ENCODE measurements at places on chromosomes 3 and 15. TPM values are rescaled to one million over a fixed set of nuclear protein-coding genes. Genes with fewer than 3 reads are reported as not detected.

DNA sequence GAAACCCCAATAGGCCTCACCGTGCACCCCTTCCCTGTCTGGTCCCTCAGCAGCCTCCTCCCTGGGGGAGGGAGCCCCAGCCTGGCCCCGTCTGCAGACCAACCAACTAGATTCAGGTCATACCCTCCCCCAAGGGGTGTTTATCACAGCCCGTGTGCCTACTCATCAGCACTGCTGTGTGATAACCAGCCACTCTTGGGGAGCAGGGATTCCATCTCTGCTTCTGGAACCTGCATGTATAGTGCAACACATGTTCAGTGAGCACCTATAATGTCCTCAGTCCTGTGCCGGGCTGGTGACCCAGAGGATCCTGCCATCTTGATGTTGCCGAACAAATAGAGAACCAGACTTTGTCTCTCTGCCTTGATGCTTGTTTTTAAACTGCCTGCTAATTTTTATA is 6.6 kb upstream of the SLCO2A1 start:
- no peak for DNase-seq

Gene CTXN2
- total RNA-seq, result not detected

DNA sequence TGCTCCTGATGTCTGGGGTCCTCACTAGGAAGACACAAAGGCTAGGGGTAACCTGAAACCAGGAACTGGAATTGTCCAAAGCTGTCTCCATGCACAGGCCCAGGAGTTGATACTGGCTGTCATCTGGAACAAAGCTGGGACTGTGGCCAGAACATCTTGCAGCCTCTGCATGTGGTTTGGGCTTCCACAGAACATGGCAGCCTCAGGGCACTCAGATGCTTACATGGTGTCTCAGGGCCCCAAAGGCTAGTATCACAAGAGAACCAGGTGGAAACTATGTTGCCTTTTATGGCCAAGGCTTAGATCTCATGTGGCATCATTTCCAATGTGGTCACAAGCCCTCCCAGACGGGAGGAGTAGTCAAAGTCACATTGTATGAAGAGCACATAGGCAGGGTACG is 335.2 kb upstream of the TRIM42 start:
- DNase-seq, result no peak

DNA sequence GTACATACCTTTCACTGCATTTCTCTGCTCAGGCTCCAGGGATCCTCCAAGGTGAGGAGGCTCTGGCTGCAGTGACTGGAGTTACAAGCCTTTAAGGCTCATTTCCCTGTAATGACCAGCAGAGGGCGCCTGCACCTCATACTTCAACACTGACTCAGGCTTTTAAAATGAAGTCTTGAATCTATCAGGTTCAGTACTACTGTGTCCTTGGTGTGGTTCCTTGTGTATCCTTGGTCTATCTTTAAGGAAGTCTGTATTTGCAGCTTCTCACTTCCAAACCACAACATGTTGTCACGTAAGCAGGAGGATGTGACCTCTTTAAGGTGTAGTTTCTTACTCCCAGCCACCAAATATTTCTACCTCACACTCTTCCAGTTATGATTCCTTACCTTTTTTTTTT is 122.5 kb upstream of the ZBED2 start:
- DNase-seq, result peak; percentile 74

DNA sequence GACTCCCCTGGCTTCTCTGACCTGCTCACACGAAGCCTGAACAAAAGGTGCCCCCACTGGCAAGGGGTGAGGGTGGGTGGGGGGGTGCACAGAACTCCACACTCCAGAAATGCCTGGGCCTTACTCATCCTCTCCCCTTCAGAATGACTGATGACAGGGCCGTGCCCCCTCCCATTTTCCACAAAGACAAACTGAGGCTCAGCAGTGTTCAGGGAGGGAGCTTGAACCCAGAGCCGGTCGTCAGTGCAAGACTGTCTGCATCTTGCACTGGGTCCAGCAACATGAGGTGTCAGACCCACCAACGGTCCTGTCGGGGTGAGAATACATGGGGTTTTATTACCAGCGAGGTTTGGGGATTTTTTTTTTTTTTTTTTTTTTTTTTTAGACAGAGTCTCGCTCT is 15.3 kb downstream of the IGDCC3 start:
- no peak for DNase-seq

DNA sequence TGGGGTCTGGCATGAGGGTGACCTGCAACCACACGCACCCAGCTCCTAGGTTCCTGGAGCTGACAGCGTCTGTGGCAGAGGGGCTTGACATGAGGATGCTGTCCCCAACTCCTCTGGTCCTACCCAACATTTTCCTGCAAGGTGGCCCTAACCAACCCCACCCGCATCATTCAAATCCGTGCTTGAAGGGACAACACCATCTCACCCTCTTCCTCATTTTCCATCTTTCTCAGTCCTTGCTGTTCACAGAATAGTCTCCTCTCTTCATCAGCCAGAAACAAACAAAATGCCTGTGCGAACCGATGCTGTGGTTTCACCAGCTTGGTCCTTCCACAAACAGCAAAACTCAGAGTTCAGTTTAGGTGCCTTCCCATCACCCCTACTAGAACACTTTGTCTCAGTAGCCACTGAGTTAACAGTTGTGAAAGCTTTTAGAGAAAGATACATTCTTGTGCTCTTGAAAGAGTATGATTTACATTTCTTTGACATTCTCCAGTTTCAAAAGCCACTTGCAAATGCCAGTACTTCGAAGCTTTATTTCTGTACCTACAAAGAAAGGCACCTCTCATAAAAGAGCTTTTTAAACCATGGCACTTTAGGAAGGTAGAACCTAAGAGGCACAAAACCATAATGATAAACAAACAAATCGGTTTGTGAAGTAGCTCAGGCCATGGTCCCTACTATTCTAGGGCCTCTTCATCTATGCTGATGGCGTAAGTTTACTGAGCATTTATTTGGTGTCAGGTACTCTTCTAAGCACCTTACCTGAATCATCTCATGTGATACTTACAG is 360.1 kb downstream of the SHQ1 start:
- no peak for DNase-seq

Gene NRROS
- 8.4 TPM for total RNA-seq

- DNase-seq, result no peak
Measured at GRCh38 chr15:81869161-81869954, 176.5 kb downstream of the MEX3B start.

- DNase-seq, result no peak
Measured at GRCh38 chr3:194357681-194358080, 6.6 kb upstream of the CPN2 start.

DNA sequence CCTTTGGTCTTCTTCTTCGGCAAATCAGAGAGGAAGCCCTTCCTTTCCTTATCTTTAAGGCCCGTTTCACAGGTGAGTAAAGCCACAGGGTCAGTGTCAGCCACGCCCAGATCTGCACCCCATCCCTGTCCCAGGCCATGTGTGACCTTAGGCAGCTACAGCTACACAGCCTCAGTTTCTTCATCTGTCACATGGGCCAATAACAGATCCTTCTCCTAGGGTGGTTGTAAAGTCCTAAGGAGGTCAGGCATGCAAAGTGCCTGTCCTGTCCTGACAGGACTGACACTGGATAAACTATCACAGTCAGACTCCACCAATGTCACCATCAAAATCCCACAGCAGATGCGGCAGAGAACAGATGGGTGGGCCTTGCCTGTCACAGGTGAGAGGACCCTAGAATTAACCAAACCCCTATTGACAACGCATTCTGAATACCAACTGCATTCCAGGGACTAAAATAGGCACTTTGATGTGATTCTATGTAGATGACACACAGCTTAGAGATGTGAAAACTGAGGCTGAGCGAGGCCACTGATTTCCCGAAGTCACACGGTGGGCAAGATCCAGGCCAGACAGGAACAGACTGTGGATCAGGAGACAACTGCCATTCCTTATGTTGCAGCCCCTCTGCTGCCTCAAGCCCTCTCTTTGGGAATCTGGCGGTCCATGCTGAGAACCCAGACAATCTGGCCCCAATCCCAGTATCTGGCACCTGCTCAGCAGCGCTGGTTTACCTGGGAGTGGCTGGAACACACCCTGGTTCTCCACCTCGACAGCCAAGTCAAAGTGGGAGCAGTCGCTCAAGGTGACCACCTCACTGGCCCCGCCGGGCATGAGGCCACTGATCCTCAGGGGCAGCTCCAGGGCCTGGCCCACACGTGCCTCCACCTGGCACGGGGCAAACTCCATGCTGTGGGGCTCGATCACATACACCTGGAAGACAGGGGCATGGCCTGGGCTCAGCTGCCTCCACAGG is 48.7 kb downstream of the NUP210 start:
- no peak for DNase-seq

Gene FOXB1
- total RNA-seq, result 0.14 TPM

GRCh38 chr3:76551739-76552138 is 488.2 kb upstream of the ROBO2 start:
- DNase-seq, result no peak

DNA sequence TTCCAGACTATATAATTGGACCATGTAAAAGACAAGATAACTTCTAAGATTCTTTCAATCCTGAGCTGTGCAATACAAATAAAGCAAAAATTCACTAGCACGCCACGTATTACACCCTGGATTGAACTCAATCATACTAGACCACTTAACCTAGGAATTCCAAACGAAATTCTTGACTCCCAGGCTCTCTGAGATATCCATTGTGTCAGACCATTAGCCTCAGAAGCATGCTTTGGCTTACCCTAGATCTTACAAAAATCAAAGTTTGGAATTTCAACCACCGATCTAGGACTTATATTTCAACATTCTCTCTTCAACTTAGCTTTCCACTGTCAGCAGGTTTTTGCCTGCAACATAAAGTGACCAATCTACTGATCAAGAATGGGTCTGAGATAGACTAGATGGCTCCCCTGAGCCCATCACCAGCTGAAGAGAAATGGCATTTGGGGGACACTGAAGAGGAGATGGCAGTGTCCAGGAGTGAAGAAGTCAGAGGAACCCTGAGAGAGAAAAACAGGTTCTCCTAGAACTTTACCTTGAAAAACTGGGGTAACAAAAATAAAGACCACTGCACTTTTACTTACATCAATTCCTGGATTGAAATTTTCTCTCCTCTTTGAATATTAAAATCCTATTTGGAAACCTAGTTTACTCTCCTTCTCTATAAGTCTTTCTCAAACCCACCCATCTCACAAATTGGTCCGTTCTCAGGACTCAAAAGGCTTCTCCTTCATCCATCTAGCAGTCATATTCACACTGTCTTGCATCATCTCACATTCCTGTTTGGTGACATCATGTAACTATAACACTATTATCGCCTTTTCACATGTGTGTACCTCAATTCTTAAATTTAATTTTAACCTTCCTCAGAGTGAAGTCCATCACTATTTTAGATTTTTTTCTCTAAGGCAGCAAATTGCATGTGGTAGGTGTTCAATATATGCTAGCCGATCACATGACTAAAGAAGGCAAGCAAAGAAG is 18.5 kb downstream of the CPNE4 start:
- DNase-seq, result no peak

- no peak for DNase-seq
Measured at GRCh38 chr15:77851691-77852090, 219.0 kb upstream of the LINGO1 start.

GRCh38 chr3:5136919-5137429 is 14.9 kb downstream of the ARL8B start:
- no peak for DNase-seq

Gene MST1R
- total RNA-seq, result 0.55 TPM

Gene TAMM41
- 22.0 TPM for total RNA-seq

DNA sequence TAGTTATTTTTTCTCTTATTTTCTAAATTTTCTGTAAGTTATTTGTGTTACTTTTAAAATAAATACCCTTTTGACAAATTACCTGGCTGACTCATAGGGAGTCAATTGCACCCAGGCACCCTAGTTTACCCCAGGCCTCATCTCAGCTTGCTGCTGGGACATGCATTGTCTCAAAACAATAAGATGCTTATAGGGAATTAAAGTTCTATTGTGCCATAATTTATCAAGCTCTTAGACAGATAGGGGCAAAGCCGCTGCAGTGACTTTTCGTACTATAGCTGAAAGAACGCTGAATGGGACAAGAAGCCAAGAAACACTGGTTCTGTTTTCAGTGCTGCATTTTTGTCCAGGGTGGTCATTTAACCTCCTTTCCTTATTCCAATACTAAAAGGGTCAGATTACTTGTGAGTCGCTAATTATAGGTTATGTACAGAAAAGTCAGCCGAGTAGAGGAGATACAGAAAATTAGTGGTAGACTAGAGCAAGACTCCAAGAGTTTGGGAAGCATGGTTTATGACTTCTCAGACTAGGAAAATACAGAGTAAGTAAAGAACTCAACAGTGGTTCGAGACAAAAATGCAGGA is 50.3 kb downstream of the EXD1 start:
- no peak for DNase-seq

Gene TGM5
- not detected for total RNA-seq

Gene HTR3E
- not detected for total RNA-seq

DNA sequence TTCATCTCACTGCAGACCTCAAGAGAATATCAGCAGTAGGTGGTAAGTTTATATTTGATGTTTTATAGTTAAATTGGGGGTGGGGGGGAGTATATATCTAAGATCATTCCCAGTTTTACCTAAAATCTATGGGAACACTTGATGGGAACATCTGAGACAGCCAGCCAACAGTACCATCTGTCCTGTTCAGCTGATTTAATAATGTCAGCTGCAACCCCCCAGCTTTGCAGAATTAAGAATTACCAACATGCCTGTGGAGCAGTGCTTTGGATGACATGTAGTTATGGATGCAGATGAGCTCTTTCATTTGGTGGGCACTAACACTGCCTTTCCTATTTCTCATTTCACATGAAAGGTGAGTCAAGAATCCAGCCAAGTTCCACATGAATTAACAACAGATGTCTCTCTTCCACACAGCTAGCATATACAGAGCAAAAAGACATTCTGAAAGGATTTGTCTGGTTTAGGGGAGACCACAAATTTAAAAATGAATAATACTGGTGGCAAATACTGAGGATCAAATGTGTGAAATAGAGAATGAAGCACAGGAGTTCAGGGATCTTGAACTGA is 76.2 kb downstream of the SETD5 start:
- DNase-seq, result no peak

Gene RHOV
- total RNA-seq, result 0.36 TPM

- DNase-seq, result no peak
Measured at GRCh38 chr3:13404626-13405452, 15.3 kb downstream of the NUP210 start.

Gene SEMA3B
- 2.0 TPM for total RNA-seq

GRCh38 chr3:151925419-151925818 is 52.0 kb downstream of the SUCNR1 start:
- DNase-seq, result no peak

GRCh38 chr15:50190723-50191122 is 8.7 kb downstream of the SLC27A2 start:
- DNase-seq, result no peak

GRCh38 chr15:60520013-60520824 is 41.3 kb upstream of the ICE2 start:
- DNase-seq, result no peak

Data from CD4-positive, alpha-beta T cell (primary cell).